ENCODE measurements at places on chromosomes 7 and 10.

DNA sequence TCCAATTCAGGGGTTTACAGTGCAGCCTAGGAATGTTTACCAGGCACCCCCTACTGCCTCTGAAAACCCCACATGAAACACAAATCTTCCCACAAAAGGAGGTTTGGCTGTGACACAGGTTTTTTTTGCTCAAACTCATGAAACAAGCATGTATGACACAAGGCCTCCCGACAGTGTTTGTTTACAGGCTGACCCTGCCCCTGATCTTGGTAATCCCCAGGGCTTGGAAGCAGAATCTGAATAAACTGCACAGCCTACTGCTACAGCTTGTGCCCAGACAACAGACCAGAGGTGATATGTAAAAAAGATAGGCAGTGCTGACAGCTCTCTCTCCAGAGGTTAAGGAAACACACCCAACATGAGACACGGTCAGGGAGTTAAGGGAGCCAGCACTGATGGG lies 184.2 kb downstream of the KMT2E start:
- DNase-seq = no peak

- no peak for DNase-seq
These were observed 15.8 kb downstream of the DNMBP start for GRCh38 chr10:99993701-99994689.

- DNase-seq = no peak
These were observed 661.2 kb downstream of the AUTS2 start for GRCh38 chr7:70259502-70259901.

DNA sequence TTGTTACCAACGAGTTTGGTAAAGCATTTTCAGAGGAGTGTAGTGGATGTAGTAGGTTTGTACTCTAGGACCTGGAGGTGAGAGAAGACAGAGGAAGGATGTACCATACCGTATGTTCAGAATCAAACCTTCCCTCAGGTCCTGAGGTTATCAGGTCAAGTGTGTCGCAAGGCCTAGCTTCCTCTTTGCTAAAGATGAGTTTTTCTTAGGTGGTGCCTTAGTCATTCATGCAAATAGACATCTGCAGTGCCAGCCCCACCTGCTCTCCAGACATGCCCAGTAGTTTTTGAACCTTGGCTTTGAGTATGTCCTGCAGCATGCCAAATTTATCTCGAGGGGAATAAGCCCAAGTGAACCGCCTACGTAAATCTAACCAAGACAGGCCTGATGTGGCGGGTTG lies 71.3 kb downstream of the HDAC9 start:
- no peak for DNase-seq

DNA sequence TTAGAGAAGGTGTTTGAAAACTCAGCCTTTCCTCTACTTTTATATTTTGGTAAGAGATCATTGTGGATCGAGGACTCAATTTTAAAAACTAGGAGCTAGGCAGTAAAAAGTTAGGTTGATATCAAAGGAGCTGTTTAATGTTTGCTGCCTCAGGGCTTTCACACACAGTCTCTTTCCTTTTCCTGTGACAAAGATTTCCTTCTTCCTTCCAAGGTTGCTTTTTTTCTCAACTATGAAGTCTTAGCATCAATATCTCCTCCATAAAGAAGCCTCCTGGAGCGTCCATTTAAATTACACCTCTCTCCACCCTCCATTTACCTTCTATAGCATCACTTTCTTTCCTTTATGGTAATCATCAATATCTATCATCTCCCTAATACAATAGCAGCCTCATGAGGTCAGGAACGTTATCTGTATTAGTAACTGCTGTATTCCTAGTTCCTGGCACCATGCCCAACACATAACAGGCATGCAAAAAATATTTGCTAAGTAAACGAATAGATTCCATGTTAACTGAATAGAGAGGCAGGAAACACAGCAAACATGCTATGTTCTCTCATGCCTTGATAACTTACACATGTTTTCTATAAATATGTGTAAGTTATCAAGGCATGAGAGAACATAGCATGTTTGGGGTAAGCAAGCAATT lies 48.5 kb downstream of the GNAT3 start:
- DNase-seq = no peak

DNA sequence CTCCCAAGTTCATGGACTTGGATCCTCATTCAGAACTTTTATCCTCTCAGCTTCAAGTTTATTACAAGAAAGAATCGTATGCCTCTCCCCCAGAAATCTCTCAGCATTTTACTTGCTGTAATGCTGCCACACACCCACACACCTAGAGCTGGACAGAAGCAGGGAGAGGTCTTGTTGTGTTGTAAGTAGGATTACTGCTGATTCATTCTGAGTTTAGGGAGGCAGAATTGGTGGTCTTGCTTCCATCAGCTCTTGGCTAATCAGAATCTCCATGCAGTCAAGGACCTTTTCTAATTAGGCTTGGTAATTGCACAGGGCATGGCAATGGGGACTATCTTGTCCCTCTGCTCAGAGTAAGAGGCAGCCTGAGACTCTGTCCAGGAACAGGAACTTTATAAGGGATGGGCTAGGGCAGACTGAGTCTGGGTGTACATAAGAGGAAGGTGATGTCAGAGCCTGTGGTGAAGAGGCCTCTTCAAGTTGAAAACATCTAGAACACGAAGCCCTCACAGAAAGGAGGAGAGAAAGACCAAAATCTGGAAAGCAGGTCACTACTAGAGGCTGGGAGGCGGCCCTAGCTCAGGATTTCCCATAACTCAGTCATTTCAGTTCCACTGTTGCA lies 7.0 kb upstream of the PTPRE start:
- DNase-seq = no peak

DNA sequence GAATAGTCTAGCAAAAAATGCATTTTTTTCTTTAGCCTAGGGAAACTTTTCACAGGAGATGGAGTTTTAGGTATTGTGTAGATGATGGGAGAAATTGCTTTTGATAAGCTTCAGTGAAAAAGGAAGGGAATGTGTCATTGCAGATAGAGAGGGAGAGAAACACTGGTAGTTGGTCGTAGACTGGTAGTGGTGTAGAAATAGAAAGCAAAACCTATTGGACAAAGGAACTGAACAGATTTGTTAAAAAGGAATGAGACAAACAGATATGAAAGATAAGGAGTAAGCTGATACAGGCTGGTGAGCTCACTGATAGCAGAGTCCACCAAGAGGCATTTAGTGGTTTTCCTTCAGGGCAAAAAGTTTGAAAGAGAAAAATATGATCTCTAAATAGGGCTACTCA lies 94.3 kb downstream of the ZEB1 start:
- no peak for DNase-seq

DNA sequence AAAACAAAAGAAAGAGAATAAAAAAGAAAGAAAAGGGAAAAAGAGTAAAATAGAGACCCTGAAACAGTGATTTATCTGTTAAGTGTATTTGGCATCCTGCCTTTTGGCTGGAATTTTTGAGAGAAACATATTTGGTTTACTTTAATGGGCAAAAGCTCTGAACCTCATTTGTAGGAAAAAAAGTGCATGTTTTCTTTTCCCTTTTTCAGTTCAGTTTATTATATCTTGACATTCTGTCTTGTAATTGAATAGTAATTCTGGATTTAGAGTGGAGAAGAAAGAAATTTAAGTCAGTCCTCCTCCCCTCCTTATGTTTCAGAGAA lies 69.5 kb downstream of the ARID5B start:
- DNase-seq = no peak

GRCh38 chr7:71186535-71187057 lies 54.7 kb downstream of the GALNT17 start:
- no peak for DNase-seq

DNA sequence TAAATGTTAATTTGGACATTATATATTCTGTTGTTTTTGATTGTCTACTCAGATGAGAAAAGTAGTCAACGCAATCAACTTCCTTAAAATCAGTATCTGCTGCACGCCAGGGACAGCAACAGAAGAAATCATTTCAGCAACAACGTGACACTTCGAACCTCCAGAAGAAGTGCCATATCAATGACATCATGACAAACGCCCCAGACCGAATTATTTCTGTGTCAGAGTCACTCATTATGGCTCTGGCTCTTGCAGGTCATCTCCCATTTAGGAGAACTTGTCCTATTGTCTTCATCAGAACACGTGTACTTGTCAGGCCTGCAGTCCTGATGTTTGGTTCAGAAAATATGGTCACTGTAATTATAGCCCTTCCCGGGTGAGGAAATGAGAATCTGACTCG lies 276.3 kb downstream of the ADARB2 start:
- DNase-seq = no peak

DNA sequence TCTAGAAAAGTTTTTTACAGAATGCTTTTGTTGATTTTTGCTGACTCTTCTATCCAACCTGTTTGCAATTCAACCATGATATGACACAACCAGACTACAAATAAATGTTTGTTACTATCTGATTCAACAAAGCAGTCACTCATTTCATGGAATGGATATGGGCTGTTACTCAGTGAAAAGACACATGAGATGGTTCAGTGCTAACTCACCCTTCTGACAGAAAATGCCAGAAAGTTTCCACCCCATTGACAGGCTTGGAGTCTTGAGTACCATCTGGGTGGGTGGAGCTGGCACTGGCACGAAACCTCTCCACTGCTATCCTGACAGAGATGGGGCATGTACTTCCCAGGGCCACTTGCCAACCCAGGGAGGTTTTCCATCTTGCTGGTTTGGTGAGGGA lies 39.5 kb downstream of the RBM28 start:
- DNase-seq = no peak

DNA sequence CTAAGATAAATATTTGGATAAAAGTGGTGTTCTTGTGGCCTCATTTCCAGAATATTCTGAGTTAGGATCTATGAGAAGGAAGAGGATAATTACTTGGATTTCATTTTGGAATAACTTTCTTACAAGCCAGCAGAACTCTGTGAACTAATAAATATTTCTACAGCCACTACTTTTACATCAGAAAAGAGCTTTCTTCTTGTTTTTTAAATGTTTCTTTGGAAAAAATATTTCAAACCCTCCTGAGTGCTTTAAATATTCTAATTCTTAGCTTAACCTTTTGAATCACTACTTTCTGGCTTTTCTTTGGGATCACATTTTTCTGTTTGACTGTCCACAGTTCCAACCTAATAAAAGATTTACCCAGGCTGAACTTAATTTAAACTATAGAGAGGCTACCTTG lies 279.2 kb upstream of the PHYHIPL start:
- DNase-seq = no peak

- peak; percentile 57 for DNase-seq
These were observed 12.1 kb upstream of the TRUB1 start for GRCh38 chr10:114925587-114926586.

- DNase-seq = no peak
These were observed 9.2 kb downstream of the SKAP2 start for GRCh38 chr7:26854876-26855855.

GRCh38 chr10:102492983-102493382 lies 9.5 kb downstream of the ACTR1A start:
- no peak for DNase-seq

DNA sequence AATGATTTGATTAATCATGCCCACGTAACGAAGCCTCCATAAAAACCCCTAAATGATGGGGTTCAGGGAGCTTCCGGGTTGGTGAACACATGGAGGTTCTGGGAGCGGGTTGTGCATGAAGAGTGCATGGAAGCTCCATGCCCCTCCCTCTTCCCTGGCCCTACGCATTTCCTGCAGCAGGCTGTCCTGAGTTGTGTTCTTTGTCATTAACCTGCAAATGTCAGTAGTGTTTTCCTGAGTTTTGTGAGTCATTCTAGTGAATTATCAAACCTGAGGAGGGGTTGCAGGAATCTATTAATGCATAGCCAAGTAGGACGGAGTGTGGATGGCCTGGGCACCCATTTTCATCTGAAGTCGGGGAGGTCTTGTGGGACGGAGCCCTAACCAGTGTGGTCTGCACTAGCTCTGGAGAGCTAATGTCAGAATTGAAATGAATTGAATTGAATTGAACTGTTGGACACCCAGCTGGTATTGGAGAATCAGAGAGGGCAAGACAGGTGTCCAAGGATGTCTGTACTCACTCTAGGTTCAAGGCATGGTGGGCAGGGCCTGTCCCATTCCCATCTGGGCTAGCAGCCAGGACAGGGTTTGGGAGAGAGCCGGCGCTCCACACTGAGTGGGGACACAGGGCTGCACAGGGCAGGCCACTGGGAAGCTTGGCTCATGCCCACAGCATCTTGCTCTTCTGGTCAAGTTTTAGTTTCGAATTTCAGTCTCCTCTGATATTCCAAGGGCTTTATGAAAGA lies 22.3 kb upstream of the ARHGAP22 start:
- DNase-seq = no peak

DNA sequence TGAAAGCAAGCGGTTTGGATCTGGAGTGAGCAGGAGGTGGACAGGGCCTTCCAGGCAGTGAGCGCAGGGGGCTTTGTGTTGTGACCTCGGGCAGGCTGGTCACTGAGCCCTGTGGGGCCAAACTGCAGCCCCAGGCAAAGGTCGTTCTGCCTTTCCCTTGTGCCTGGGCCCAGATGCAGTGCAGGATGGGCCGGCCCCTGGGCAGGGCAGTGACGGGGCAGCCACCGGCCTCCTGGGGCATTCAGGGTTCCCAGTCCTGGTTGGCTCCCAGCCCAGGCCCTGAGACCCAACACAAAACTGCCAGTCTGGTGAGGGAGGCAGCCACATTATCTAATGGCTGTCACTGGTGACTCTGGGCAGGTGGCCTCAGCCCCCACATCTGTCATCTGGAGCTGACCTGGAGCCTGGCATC lies 7.1 kb downstream of the ARPC1B start:
- no peak for DNase-seq

DNA sequence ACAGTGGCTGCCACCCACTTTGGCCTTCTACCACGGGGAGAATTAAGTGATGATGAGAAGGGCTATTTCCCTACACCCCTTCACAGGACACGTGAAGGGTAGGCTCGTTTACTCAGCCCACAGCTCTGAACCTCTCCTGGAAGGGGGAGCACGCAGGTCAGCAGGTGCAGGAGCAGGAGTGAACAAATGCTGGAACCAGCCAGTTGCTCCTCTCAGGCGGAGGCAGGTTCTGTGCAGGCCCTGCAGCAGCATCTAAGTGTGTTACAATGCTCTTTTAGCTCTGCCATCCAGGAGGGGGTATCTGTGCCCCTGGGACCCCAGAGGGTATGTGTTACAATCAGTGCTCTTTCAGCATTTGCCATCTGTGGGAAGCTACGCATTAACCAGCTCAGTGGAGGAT lies 61.2 kb downstream of the AHR start:
- DNase-seq = no peak

DNA sequence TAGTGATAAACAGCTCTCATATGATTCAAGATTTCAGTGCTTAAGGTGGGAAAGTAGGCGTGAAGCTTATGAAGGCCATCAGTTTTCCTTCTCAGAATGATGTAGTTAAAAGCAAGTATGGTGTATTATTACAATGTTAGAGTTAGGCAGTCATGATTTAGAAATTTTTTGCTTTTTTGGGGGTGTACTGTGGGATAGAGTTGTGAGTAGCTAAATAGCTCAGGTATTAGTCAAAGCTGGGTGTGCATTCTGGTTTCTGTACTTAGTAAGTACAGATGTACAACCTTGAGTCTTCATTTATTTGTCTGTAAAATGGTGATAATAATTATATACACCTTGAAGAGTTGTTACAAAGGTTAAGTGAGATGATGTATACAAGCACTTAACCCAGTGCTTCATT lies 52.2 kb downstream of the R3HCC1L start:
- no peak for DNase-seq

All from hematopoietic multipotent progenitor cell treated with erythropoietin and hydrocortisone succinate and interleukin-3 and kit ligand, for 17 days (in vitro differentiated cells).